ENCODE measurements at places on chromosomes 5 and 9. TPM values are rescaled to one million over a fixed set of nuclear protein-coding genes. Genes with fewer than 3 reads are reported as not detected.

The CACNA1B gene
- polyA plus RNA-seq, result 0.17 TPM

The LNPEP gene
- 28.7 TPM for polyA plus RNA-seq

The ARL15 gene
- 38.5 TPM for polyA plus RNA-seq

The TAF11L13 gene
- polyA plus RNA-seq, result not detected

DNA sequence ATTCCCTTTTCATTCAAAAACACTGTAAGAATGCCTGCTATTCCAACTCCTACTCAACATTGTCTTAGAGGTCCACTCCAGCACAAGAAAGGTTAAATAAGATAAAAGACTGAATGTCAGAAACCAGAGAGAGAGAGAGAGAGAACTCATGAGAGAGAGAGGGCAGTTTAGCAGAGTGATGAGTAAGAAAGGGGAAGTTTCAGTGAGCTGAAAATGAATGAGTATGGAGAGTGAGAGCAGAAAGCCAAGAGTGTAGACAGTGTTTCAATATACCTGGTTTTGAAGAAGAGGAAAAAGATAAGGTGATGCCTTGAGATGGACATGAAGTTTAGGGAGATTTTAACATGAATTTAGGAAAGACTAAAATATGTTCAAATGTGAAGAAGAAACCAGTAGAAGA is 528.0 kb upstream of the SEMA6A start:
- DNase-seq, result no peak

- DNase-seq, result no peak
Observed at GRCh38 chr5:150489360-150490295, 18.3 kb upstream of the NDST1 start.

GRCh38 chr5:170522211-170523141 is 18.7 kb downstream of the KCNIP1 start:
- DNase-seq, result no peak

GRCh38 chr9:38215465-38215864 is 146.4 kb upstream of the SHB start:
- no peak for DNase-seq

DNA sequence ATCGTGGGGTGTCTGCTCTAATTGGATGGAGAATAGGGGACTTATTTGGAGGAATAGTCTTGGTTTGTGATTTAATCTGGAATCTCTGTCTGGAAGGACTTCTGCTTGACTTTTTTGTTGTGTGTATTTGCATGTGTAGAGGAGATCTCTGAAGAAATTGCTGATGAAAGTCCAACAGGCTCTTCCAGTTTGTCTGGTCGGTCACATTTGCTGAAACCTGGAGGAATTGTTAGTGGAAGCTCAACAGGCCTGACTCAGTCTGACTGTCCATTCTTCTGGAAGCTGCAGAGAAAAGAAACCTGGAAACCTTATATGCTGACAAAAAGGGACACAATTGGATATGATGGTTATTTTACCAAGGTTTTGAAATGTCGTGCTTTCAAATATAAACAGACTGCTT is 33.4 kb upstream of the TENT2 start:
- no peak for DNase-seq

GRCh38 chr9:3733039-3733408 is 207.2 kb upstream of the RFX3 start:
- no peak for DNase-seq

Data from right renal pelvis (tissue), 4 donors.